WERI-Rb-1 (cell line): ENCODE measurements at places on chromosomes 6 and 20.

- DNase-seq: no peak
Measured at GRCh38 chr6:148711833-148712654, 34.8 kb upstream of the UST start.

DNA sequence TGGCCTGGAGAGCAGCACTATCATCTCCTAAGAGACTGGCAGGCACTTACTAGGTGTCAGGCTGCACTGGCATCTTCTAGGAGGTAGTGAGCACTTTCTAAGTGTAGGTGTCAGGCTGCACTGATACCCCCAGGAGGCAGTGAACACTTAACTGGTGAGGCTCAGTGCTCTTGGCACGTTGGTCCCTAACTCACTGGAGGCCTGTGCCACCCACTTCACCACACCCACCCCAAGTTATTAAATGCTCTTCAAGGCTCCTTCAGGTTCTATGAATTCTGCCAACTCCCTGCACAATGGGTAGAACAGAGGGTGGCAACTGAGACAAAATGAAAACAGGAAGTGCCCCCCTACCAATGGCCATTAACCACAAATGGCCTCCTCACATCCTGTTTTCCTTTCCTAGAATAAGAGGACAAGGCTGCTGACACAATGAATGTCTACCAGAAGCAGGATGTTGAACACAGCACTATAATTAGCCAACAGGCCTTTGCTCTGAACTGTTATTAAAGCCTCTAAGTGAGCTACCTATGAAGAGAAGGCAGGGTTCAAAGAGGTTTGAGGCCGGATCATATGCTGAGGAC lies 29.4 kb downstream of the NCOA5 start:
- DNase-seq: no peak

DNA sequence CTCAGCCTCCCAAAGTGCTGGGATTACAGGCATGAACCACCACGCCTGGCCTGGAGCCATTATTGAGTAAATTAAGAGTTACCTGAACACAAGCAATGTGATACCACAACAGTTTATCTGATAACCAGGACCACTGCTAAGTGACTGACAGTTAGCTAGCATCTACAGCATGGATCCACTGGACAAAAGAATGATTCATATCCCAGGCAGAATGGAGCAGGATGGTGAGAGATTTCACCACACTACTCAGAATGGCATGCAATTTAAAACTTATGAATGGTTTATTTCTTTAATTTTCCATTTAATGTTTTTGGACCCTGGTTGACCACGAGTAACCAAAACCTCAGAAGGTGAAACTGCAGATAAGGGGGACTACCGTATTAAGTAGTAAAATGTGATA lies 48.6 kb downstream of the RALGAPA2 start:
- no peak for DNase-seq

DNA sequence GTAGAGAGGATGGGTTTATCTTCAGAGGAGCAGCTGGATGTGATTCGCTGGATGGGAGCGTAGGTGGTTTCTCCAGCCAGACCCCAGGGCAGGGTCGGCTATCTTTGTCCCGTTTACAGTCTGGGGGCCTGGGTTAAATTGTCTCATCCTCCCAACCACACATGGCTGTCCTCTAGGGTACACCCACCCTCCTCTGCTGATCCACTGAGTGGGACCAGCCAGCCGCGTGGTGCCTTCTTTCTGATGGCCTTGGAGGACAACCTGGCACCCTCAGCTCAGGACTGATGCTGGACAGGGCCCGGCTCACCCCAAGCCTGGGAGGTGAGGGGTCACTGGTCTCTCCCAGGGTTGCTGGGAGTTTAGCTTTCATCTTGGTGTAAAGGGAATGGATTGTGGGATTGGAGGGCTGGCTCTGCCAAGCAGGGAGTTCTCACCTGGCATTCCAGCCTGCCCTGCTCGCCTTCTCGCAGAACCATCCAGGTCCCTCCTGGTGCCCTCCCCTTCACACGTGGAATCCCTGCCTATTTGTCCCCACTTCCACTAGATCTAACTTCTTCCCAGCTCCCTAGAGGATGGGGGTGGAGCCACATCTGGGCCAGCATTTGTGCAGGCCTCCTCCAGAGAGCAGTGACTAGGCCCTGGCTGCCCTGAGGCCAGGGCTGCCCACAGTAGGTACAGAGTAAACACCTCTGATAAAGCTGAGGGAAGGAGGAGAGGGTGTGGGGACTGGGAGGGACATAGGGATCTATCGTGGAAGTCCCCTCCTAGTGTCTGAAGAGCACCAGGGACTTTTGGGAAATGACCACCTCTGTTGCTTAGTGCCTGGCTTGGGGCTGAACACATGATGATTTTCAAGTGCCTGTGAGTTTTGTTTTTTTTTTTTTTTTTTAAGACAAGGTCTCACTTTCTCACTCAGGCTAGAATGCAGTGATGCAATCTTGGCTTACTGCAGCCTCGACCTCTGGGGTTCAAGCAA lies 1.6 kb downstream of the ITPR3 start:
- no peak for DNase-seq

DNA sequence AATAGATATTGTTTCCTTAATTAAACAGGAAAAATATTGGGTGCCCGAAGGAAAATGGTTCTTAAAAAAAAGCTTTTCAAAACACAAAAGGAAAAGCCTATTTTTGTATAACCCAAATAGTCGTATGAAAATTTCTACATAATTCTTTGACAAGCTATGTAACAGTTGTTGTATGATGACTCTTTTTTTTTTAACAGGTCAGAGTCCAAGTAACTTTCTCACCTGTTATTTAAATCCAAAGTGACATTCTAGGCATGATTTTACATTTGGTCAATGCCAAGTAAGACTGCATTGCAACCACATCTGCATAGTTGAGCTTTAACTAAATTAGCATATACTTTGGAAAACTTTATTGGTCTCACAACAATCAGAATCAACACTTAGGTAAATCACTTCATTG lies 24.1 kb downstream of the GSTA2 start:
- no peak for DNase-seq

DNA sequence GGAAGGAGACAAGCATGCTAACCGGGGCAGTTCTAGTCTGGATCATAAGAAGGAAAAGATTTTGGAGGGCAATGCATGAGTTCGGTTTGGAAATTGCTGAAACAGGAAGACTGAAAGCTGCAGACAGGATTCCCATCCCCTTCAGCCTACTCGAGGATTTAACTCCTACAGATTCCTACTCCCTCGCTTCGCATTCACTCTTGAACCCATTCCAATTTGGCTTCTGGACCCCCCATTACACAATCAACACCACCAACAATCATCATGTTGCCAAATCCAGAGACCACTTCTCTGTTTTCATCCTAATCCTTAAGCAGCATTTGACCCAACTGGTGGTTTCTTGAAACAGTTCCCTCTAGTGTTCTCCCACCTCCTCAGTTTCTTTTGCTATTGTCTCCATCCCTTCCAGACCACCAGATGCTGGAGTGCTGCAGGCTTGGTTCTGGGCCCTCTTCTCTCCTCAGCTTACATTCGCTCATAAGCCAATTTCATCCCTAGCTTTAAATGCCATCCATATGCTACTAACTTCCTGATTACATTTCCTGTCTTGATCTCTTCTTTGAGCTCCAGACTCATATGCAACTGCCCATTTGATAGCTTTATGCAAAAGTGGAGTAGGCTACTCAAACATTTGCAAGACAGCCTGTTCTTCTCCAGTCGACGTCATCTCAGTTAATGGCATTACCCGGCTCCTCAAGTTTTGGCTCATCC lies 66.5 kb downstream of the DTNBP1 start:
- DNase-seq: peak; percentile 36
